ENCODE measurements at places on chromosomes 11 and 22.

DNA sequence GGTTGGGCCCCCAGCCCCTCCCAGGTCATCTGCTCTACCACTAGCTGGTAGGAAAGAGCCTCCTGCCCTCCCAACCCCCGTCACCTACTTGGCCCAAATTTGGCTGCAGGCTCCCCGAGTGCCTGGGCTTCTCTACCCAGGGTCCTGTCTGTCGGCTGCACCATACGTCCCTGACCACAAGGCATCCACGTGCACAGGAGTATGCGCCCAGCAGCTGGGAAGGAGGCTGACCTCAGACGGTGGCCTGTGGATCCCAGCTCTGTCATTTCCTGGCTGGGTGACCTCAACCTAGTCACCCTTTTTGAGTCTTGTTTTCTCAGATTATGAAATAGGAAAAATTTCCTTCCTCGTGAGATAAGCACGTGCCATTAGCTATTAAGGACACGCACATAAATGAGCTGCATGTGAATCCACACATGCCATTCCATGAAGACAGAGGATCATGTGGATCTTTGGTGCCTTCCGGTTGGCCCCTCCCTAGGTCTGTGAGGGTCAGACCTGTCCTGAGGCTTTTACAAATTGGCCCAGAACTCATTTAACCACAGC lies 13.7 kb downstream of the CYB561A3 start:
- DNase-seq = no peak

DNA sequence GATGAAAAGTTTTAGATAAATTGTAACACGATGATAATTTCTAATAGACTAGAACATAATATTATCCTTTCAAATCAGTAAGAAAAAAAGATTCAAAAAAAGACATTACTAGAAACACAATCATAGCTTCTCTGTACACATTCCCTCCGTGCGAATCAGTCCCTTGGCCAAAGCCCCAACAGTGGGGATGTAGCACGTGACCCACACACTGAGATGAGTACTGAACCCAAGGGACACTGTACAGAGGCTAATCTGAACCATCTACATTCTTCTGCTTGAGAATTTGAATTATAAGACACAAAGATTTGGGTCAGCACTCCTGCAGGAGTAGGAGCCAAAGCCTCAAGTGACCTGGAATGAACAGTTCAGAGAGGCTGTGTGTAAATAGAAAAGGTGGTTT lies 353.7 kb downstream of the INSC start:
- no peak for DNase-seq

- DNase-seq = no peak
These were observed 15.3 kb downstream of the CLPB start for GRCh38 chr11:72418834-72419560.

DNA sequence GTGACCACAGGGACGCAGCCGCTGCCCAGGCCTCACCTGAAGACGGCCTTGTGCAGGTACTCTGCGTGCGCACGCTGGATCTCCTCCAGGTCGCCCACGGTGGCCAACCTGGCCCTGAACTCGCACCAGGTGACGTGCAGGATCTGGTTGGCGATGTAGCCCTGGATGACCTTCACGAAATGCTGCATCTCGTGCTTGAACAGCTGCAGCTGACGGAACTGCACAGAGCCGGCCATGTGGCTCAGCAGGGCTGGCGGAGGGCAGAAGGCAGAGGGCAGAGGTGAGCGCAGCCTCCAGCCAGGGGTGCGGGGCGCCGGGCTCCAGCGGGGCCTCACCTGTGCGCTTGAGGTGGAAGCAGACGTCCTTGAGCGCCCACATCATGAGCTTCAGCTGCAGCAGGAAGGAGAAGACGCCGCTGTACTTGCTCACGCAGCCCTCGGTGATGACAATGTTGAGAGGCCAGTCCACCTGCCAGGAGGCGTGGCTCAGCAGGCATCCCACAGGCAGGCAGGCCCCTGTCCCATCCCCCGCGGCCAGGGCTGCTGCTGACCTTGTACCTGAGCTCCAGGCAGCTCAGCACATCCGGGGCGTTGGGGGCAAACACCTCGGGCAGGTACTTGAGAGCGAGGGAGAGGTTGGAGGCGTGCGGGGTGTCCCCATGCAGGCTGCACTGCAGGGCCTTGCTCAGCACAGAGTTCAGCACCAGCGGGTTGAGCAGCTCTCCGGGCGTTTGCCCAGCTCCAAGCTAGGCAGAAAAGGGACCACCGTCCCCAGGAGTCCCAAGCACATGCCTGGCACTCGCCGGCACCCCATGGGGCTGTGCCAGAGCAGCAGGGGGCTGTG lies 17.6 kb downstream of the SELENOO start:
- DNase-seq = no peak

DNA sequence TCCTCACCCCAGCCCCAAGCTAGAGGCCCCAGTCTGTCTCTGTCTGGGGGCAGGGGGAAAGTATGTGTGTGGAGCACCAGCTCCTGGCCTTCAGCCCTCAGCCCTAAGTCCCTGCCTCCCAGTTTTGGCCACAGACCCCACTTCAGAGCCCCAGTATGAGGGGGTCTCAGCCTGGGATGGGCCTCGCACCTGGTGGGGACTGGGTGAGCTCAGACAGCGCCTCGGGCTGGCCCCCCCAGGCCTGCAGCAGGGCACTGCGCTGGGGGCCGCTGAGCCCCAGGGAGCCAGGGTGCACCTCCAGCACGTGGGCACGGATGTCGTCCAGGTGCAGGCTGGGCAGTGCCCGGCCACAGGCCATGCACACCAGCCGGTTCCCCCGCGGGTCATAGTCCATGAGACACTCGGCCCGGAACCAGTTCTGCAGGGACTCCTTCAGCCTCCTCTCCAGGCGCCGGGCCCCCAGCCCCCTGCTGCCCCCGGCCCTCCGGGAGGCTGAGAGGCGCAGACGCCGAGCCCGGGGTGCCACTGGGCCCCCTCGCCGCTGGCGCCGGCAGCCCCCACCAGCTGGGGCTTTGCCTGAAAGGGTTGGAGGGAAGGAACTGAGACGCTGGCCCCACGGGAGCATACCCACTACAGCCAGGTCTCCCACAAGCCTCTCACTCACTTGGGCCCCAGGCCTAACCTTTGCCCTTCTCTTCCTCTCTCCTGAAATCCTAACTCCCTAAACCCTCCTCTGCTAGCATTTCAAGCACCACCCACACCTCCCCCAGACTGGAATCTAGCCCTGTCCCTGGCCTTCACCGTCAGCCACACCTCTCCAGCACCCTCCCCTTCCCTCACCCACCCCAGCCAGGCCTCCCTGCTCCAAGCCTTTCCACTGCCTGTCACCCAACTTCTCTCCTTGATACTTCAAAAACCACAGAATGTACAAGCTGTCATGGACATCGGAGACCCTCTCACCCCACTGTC lies 3.6 kb downstream of the ZFTA start:
- DNase-seq = no peak

DNA sequence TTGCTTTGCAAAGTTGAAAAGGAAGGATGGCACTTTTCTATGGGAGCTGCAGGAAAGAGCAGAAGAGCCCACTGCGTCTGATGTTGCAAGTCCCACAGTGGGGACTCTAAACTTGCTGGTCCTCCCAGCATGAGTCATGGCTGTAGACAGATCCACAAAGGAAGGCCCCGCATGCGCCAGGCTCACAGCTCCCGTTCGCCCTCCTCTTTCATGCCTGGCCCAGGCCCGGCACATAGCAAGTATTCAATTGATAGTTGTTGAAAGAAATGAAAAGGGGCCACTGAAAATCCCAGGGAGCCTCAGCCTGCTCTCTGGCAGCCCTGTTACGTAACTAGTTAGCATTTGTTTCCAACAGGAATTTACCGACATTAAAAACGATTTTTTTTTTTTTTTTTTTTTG lies 18.9 kb downstream of the AP1B1 start:
- no peak for DNase-seq

DNA sequence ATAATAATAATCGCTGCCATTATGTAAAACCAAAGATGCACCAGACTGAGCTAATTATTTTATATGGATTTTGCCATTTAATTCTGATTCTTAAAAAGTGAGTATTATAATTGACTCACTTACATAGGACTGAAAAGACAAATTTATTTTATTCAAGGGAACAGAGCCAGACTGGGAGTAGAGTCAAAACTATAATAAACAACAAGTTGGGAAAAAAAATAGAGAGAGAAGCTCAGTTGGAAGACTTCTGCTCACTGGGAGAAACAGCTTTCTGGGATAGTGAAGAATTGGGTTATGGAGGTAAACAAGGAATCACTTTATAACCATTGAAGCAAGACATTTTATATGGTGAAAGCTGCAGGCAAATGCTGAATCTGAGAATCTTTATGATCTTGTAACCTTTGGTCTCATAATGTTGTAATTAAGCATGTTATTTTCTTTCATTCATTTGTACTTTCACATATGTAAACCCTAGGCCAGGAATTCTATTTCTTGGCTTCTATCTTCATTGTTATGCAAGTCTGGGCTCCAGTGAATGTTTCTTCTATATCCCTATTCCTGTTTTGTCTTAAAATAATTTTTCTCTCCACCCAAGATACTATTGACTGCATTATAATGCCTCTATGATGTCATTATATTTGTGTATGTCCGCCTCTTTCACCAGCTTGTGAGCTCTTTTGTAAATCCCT lies 725.3 kb upstream of the CCDC179 start:
- DNase-seq = no peak

DNA sequence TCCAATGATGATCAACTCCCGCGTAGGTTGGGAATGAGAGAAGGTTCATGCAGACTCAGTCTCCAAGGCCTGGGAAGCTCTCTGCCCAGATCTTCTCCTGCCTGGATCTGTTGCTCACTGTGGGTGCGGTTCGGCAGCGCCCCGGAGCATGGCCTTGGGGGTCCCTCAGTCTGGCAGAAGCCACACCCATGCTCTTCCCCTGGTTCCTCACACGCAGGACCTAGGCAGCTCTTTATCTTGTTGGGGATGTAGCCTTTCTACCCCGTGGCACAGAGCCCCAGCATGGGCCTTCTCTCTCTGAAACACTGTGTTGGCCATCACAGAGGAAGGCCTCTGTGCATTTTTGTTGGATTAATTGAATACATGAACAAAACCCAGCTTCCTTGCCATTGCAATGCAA lies 1461.6 kb downstream of the BRD1 start:
- DNase-seq = no peak

- DNase-seq = no peak
These were observed 43.3 kb upstream of the SYT9 start for GRCh38 chr11:7208391-7208790.

DNA sequence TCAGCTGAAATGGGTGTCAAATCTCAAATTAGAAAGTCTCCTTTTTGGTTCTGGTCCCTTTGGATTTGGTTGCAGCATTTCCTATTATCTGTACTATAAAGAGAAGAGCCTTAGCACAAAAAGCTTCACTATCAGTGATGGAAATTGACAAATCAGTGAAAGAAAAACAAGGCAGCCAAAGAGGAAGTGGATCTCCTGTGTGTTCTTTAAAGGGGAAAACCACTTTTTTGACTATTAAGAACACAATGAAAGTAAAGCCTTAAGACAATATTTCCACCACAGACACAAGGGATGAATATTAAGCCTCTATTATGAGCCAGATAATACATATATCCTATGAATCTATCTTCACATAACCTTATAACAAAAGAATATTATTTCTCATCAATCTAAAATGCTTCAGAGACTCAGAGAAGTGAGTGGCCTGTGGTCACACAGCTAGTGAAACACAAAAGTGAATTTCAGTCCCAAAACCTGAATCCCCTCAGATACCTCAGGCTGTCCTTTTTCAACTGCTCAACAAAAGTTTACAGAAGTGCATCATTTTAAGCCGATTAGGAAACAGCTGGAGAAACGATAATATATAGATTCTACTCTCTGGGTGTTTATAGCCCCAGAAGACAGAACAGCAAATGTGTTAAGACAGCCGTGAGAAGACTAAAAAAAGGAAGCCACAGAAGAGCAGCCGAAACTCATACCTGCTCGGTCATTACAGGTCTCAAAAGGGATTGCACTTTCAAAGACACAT lies 24.4 kb upstream of the FSHB start:
- DNase-seq = no peak

DNA sequence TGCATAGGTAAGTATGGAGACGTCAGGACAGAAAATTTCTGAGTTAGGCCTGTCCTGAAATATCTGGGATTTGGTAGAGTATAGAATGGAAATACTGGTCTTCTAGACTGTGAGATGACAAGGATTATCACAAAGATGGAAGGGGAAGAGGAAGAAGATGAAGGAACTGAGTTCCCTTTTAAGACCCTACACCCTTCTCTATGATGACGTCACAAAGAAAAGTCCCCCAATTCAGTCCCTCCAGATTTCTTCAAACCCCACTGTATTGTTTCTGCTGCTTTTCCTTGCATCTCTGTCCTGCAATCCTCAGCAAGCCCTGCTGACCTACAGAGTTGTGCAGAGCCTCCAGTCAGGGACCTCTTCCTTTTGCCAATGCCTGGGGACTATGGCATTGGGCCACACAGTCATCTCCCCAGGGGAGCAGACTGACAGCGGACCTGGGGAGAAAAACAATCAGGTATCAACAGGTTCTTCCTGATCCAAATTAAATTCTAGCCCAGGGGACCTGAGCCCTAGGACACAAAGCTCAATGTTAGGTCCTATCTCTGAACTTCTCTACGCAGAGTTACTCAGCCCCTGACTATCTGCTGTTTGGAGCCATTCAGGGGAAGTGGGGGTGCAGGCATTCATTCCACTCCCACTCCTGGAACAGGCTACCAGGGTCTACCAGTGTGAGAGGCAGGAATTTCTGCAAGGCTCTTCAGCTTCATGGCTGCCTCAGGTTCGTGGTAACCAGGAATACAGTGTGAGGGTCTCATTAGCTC lies 49.2 kb upstream of the POU2AF1 start:
- DNase-seq = no peak

DNA sequence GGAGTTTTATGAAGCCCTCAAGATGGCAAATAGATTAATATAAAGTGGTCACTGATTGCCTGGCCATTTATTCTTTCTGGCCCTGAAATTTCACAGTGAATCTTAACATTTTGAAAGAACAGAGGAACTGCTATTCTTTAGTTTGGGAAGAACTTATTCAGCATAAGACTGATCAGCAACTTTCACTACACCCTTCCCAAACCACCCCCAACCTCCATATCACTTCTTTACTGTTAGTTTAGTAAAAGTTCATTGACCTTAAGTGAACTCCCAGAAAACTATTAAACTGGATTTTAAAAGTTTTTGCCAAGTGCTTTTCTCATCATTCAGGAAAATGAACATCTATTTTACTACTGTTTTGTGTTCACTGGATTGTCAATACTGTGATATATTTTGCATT lies 77.4 kb downstream of the NARS2 start:
- no peak for DNase-seq

- DNase-seq = no peak
These were observed 190.9 kb upstream of the BLID start for GRCh38 chr11:122306831-122307391.
